WTC11 (cell line): ENCODE measurements at places on chromosomes 1 and 21. TPM values are rescaled to one million over a fixed set of nuclear protein-coding genes. Genes with fewer than 3 reads are reported as not detected.

- DNase-seq: no peak
These were observed 89.9 kb upstream of the LBR start for GRCh38 chr1:225517697-225518096.

The SLC45A3 gene
- total RNA-seq: 14.8 to 15.2 TPM (median 15.0 TPM) in 3 replicates

- no peak for DNase-seq
These were observed 18.5 kb upstream of the ATP13A2 start for GRCh38 chr1:17030206-17030605.

- DNase-seq: peak; percentile 40
These were observed 716.9 kb downstream of the ADGRL2 start for GRCh38 chr1:82517586-82517985.

- no peak for DNase-seq
These were observed 5.6 kb downstream of the LPAR3 start for GRCh38 chr1:84887261-84887934.

- DNase-seq: peak; percentile 94
These were observed 83.6 kb upstream of the SLC25A33 start for GRCh38 chr1:9455487-9456234.
